ACHN (cell line): ENCODE measurements at places on chromosomes 7 and 10.

DNA sequence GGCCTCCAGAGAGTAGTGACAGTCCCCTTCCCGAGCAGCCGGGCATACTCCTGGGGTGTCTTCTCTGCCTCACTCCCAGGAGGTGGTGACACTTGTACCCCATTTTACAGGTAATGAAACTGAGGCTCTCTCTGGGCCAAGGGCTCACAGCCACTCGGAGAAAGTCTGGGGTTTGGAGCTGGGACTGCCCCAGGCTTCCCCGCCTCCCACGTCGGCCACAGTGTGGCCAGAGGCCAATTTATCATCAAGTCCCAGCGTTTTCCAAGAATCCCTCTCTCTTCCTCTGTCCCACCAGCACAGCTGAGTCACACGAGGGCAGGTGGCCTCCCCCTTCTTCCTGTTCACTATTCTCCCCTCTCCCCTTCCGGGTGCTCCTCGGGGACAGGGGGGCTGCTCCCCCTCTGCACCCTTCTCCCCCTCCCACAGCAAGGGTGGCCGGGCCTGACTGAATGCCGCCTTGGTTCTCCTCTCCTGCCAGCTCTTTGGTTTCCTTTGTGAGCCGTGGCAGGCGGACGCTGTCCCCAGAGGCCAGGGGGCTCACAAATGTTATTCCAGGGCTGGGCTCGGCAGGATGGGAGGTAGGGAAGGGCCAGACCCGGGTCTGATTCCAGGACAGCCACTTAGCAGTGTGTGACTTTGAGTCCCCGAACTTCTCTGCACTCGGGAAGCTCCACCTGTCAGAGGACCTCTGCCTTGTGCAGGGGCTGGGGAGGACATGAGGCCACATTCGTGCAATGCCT is 17.7 kb downstream of the CLIP2 start:
- peak; percentile 35 for DNase-seq

GRCh38 chr10:63812501-63812900 is 291.3 kb downstream of the REEP3 start:
- DNase-seq: no peak

DNA sequence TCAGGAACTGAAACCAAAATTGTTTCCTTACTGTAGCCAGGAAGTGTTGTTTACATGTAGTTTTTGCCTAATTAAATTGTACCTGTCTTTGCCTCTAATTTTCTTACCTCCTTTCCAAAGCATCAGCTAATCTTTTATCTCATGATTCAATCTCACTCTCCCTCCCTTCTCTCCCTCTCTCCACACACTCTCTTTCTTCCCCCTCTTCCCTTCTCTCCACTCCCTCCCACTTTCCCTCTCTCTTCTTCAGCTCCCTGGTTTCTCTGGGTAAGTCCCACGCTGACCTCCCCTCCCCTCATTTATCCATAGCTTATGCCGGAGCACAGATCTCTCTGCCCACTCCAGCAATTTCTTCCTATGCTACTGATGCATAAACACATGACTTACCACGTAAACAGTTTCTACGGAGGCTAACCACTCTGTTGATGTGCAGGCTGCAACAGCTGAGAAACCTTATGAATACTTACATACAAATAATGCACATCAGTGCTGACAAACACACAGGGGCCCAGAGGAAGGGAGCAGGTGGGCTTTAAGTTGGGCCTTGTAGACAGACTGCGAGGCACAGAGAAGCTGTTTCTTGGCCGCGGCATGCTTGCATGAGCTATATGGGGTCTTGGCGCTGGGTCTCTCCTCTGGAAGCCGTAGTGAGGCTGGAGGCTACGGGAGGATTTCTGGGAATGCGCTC is 174.4 kb upstream of the PLXNA4 start:
- DNase-seq: no peak

DNA sequence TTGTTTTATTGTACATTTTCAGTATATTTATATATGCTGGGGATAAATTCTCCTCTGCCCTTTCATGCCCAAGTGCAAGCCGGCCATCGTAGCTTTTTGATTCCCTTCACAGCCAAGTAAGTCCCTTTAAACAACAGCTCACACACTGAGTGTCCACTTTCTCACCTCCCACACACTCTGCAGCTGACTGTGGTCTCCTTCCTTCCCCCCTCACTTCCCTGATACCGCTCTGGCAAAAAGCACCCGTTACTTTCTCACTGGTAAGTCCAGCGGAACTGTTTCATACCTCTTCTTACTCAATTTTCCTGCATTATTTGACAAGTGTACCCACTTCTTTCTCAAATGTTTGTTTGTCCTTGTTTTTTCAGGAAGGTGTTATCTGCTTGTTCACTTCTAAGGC is 35.2 kb downstream of the MGAM start:
- no peak for DNase-seq

GRCh38 chr7:121395961-121396757 is at the start of gene FAM3C:
Gene FAM3C, minus strand, starts transcription at chr7:121396308. Its CDS starts 13,339 bp downstream, at chr7:121382969.
- peak; percentile 97 for DNase-seq
